ENCODE measurements at places on chromosomes 7 and 10.

DNA sequence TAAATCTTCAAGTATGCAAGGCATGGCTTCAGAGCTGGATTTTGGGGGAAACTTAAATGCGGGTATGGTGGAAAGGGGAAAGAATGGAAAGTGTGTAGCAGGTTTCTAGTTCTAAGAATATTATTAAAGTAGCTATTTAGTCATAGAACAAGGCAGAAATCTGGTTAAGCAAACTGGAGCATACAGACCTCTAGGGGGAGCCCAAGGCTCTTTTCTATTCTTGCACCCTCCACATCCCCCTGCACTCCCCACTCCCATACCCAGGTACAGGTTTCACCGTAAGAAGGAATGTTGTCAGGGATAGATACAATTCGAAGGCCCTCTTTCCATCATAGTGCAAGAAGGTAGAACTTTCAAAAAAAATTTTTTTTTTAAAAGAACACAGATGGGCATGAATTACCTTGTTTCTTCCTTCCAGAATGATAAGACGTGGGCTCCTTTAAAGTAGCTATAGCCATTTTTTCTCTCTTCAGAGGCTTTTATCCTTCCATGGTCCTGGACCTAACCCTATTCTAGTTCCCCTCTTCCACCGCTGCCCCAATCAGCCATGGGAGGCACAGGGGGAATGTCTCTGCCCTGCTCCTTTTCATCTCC is 41.5 kb upstream of the SMIM30 start:
- DNase-seq = no peak

DNA sequence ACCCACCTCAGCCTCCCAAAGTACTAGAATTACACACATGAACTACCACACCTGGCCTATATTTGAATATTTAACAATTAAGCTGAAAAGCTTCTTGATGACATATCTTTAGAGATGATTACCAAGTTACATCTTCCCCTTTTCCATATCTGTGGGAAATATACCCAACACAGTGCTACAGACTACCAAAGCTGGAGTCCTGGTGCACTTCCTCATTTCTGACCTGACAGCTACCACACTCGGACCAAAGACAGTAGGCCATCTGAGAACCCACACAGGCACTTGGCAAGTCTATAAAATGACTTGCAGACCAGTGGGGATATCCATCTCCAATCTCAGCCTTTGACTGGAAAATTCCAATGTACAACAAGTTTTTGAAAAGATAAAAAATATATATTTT is 270.4 kb upstream of the KLF14 start:
- no peak for DNase-seq

DNA sequence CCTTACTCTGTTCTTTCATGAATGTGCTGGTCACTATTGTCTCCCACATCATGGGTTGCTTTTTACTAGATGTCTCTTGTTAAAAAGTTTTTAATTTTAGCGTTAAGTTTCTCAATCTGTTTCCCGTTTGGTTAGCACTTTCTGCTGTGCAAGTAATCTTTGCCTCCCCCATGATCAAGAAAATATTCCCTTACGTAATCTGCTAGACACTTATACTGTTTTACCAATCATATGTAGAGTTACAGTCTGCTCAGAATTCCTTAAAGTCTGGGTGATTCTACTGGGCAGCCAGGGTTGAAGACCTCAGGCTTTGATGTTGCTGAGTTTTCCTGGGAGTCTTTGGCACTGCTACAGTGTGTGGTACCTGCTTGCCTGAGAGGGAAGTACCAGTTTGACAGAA is 38.2 kb upstream of the RPA3 start:
- no peak for DNase-seq

GRCh38 chr7:34135924-34136323 is 230.6 kb downstream of the BMPER start:
- no peak for DNase-seq

DNA sequence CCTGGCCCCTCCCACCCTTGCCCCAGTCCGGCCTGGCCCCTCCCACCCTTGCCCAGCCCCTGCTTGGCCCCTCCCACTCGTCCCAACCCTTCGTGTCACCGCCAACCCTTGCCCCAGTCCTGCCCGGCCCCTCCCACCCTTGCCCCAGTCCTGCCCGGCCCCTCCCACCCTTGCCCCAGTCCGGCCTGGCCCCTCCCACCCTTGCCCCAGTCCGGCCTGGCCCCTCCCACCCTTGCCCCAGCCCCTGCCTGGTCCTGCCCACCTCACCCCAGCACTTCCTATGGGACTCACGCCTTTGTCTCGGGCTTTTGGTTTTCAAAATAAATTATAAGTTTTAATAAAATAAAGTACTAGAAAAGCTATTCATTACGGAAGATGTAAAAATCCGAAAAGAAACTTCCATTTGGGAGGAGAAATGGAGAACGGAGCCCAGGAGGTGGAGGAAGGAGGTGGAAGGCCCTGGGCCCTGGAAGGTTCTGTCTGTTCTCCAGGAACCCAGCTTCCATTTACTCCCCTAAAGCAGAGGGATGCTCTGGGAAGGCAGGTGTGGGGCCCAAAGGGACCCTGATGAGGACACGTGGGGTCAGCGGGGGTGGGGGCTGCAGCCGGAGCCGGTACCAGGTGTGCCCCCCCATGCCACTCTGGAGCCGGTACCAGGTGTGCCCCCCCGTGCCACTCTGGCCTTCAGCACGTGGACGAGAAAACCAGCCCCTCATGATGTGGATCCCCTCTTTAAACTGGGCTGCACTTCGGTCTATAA is 52.2 kb downstream of the PWWP2B start:
- peak; percentile 90 for DNase-seq

DNA sequence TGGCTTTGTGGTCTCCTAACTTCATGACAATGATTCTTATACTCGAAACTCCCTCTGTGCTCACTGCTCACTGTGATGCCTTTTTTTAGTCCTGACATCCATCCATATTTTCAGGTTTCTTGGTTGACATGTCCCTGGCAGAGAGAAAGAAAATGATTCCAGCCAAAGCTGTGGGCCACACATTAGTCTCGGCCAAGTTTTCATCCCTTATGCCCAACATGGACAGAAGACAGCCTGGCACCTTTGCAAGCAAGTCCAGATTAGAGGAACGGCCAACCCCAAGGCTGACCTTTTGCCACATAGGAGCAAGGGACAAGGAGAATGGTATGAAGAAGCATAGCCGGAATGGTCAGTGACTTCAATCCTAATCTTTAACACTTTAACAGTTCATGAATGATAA is 8.7 kb upstream of the OPALIN start:
- DNase-seq = no peak

- DNase-seq = peak; percentile 63
Measured at GRCh38 chr10:74244097-74244685, 93.2 kb downstream of the ADK start.

- no peak for DNase-seq
Measured at GRCh38 chr10:133303206-133303605, 5.5 kb downstream of the TUBGCP2 start.

GRCh38 chr10:24989867-24990266 is 26.1 kb downstream of the ENKUR start:
- DNase-seq = no peak

DNA sequence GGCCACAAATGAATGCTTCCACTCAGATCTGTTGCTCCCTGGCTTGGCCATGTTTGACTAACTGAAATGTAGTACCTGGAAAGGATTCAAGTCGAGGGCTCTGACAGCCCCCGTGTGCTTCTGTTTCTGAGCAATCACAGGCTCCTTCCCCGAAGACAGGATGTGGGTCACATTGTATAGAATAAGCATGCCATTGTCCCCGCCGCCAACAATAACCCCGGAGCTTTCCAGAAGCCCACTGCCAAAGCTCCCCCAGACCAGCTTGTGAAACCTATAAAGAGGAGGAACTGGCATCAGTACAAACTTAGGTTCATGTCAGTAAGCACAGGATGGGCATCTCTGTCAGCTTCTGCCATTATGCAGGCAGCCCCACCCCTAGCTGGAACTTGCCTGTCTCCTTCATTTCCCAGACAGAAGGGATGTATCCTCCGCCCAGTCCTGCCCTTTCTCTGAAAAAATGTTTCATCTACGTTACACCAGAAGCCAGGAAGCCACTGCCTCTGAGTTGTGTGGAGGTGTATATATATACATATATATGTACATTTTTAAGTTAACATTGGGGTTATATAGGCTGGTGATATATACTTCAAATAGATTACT is 10.3 kb downstream of the SEC31B start:
- DNase-seq = no peak

GRCh38 chr10:78727728-78728127 is 341.0 kb upstream of the ZMIZ1 start:
- no peak for DNase-seq

- no peak for DNase-seq
Measured at GRCh38 chr10:95077556-95077955, 8.3 kb upstream of the CYP2C8 start.

GRCh38 chr7:12800486-12800885 is 113.1 kb downstream of the ARL4A start:
- DNase-seq = no peak

GRCh38 chr7:26493737-26494428 is 202.2 kb downstream of the SNX10 start:
- DNase-seq = no peak

- no peak for DNase-seq
Measured at GRCh38 chr7:158047391-158048059, 540.1 kb downstream of the PTPRN2 start.

- peak; percentile 87 for DNase-seq
Measured at GRCh38 chr10:31927884-31928548, 615 bp downstream of the ARHGAP12 start.

- DNase-seq = no peak
Measured at GRCh38 chr10:7855205-7855604, 36.9 kb downstream of the TAF3 start.

DNA sequence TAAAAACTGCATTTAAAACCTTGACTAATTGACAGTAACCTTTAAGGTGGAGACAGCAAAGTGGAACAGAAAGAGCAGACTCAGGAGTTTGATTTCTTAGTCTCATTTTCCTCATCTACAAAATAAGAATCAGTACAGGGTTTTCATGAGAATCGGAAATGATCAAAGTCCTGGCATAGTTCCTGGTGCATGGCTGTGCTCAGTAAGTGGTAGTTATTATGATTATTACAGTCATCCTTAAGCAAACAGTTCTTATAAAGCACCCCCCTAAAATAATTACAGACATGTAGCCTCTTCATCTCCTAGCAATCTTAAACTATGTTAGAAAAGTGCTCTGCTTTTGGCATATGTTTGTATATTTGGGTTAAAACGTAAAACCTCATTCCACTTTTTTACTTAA is 18.0 kb downstream of the NEBL start:
- DNase-seq = peak; percentile 18

DNA sequence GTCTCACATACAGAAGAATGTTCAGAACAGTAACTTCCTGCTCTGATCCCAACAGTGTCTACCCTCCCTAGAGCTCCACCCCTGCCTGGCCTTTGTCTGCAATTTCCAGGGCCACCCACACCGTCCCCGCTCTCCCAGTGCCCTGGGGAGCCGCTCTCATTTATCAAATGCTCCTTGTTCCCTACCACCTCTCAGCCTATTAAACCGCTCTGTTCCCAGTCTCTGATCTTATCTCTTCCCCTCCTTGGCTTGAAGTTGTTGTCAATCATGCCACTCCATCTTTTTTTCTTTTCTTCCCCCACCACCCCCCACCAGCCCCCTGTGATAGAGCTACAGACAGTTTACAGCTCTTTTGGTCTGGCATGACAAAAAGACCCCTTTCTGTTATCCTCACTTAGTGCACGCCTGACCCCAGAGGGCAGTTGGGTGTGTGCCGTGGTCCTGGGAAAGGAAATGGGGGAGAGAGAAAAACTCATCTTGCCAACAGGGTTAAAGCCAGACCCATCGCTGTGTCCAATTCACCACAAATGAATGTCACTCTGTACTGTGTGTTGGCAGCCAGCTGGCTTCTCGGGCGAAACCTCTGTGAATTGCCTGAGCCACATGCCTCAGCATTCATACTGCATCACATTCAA is 28.8 kb upstream of the HECTD2 start:
- DNase-seq = no peak

DNA sequence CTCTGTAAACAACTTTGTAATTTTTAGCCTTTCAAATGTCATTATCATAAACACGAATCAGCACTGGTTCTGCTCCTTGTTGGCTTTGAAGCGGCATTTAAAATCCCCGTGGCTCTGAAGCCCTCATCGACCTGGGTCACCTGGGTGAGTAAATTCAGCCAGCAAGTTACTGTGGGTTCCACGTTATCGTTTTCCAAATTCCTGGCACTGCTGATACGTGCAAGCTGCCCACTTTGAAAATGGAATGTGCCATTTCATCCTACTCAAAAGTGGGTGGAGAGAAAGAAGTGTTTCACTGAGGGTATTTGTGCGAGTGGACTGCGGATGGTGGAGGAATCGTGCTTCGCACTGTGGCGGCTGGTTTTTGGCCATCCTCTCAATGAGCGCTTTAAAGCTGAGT is 281.7 kb downstream of the KLF6 start:
- no peak for DNase-seq

- DNase-seq = peak; percentile 67
Measured at GRCh38 chr10:71603150-71603549, 116.4 kb downstream of the C10orf105 start.
